ENCODE measurements at places on chromosomes 3 and 15.

DNA sequence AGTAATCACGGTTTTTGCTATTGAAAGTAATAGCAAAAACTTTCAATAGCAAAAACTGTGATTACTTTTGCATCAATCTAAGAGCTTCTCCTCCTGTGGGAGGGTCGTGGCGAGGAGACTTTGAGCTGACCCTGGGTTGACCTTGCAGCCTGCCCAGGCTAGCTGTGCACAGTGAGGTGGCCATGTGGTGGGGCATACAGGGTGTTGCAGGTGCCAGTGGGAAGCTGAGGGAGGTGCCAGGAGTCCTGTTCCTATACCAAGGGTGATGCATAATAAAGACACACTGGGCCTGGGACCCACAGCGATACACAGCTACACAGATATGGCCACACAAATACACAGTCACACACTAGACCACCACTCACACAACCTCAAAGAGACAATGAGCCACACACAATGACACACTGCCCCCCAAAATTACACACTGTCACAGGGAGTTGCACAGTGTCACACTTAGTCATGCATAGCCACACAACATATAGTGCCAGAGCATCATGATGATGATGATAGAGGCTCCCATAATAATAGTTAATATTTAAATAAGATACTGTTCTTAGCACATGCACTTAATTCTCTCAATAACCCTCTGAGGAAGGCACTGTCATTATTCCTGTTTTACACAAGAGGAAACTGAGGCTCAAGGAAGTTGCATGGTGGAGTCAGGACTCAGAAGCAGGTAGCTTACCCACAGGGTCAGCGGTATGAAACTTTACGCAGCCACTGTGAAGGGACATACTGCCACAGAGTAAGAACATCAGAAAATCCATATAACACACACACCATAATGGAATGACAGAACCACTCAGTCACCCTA, 6.3 kb downstream of the PLCD1 start:
- no peak for DNase-seq

- no peak for DNase-seq
These were observed 12.5 kb downstream of the RAB27A start for GRCh38 chr15:55277116-55277564.

DNA sequence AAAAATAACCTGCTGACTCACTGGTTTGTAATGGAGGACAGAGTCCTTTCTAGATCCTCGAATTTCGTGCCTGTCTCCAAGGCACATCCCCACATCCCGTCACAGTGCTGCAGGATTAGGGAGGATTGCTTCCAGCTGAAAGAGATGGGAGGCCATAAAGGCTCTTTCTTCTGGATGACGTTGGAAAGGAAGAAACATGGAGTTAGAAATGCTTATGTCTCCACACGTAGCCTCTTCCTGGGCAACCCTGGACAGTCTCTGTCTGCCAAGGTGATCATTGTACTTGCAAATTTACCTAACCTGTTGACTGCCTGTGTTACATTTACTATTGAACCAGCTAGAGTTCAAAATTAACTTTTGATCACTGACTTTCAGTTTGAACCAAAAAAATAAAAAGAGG, 27.6 kb upstream of the VILL start:
- no peak for DNase-seq

DNA sequence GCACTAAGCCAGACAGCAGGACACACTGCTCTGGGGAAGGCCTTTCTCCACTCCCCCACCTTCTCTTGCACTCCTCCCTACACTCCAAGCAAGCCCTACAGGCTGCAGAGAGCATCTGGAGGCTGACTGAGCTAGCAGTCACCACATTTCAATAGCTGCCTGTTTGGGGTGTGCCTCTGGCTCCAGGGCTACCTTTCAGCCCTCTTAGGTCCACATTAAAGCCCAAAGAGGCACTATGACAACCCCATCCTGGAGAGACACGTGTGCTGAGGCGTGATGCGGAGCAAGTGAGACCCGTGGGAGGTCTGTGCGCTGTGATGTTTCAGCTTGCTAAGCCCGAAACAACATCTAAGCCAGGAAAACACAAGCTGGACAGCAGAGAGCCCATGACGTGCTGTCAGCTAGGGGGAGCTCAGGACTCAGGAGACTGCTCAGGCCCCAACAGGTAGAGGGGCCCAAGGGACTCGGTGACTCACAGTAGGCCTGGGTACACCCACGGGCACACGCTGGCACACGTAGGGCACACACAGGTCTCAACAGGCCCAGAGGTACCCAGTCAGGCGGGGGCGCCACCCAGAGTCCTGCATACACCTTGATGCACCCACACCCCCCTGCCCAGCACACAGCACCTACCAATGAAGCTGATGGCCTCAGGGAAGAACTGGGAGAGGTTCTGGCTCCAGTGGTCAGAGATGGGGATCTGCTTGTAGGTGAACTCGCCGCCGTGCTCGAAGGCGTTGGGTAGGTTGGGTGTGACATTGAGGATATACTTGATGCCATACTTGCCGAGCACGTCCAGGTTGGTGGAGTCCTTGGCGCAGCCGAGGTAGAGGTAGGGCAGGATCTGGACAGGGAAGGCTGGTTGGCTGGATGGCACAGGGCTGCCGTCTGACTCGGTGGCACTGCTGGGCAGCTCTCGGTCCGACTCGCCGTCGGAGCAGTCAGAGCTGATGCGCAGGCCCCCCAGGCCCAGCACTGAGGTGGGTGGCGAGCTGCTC, 2.8 kb downstream of the DUSP7 start:
- DNase-seq: no peak

DNA sequence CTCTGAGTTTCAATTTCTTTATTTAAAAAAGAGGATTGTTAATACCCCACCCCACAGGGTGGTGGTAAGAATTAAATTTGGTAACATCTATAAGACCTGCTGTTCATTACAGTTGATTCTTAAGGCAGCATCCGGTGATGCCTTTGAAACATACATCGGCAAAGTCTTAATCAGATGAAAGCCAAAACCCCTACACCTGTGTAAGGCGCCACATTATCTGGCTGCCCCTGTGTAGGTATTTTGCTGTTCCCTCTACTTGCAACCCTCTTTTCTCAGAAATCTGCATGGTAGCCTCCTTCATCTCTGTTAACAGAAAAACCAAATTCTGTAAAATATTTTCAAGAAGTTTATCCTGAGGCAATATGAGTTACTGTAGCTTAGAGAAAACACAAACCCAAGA, 90.0 kb downstream of the ST6GAL1 start:
- no peak for DNase-seq

GRCh38 chr15:57873564-57874209, 167.2 kb downstream of the POLR2M start:
- DNase-seq: no peak

DNA sequence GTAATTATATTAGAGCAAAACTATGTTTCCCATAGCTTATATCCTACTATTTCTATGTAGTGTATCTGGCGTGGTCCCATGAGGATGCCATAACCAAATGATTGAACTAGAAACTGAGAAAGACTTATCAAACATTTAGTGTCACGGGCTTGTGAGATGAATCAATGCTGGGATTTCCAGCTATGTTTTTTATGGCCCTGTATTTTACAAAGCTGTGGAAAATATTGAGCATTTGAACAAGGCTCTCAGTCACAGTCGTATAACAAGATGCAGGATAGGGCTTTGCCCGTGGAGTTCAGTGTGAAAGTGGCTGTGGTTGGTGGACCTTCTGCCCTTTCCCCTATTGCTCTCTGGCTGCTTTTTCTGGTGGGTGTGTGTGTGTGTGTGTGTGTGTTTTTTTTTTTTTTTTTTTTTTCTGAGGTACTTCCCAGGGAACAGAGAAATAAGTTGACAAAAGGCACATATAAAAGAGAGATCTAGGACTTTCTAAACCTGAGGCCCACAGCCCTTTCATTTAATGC, 60.7 kb downstream of the CACNA1D start:
- no peak for DNase-seq

GRCh38 chr3:139325551-139325950, 18.3 kb upstream of the MRPS22 start:
- no peak for DNase-seq

- DNase-seq: peak; percentile 11
These were observed 83.2 kb upstream of the PLSCR4 start for GRCh38 chr3:146334151-146334550.

GRCh38 chr3:134377896-134378295, 3.6 kb upstream of the AMOTL2 start:
- DNase-seq: no peak

DNA sequence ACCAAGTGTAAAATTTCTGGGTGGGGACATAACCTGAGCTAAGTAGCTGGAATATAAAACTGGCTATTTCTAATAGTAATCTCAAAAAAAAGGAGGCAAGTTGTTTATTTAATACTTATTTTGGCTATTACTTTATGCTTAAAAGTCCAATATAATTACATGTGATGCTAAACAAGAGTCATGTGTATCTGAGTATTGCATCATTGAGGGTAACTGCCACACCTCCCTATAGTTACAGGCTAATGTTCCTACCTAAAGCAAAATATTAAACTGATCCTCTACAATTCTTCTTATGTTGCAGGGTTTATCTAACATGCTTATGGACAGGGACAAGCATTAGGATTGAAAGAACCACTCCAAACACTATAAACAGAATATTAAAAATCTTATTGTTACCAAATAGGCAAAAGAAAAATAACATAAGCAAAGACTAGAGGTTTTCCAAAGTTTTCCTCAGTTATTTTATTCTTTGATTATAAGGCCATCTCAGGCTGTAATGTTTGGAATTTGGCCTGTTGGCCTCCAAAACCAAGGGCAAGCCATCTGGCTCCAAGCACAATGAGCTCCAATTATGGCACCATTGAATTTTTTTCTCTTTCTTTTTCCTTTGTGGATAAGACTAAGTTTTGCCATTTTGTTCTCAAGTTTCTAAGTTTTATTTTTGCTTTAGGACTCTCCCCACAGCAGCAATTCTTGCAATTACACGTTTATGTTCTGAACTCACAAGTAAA, 75.8 kb upstream of the ABI3BP start:
- DNase-seq: no peak

DNA sequence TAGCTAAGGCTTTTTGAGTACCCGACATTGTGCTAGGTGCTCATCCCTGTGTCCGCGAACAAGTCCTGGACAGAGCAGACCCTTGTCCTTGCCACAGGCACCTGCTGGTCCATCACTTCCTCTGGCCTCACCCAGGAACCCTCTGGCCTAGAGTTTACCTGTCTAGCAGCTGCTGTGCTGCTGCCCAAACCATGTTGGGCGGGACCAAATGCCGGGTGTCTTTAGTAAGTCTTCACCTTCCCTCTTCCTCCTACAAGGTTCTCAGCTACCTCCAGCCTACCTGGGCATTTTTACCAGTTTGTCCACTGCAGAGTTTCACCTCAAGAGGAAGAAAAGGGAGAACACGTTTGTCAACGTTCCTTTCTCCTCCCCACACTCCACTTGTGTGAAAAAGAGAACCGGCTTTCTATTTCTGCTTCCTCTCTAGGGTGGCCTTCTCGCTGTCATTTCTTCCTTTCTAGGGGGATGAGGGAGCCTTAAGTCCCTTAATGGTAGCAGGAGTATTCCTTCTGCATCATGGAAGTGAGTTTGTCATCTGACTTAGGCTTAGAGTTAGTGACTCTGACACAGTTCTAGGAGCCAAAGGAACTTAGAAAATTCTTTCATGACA, 80.4 kb upstream of the GCNT3 start:
- DNase-seq: no peak

DNA sequence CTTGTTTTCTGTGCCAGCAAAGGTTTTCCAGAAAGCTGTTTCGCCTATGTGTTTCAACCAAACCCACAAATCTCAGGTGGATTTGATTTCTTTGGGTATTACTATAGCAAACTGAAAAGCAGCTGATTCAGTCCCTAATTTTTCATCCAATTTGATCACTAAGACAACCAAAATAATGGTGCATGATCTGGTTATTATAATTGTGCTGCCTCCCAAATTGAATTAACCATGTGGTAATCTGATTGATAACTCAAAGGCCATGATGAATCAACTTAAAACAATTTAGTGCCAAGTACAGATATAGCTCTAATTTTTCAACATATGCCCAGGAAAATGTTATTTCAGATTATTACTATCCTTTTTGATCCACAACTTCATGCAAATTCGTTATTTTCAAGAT, 30.6 kb downstream of the PRTG start:
- DNase-seq: no peak

- no peak for DNase-seq
These were observed 860.4 kb downstream of the ROBO1 start for GRCh38 chr3:78907367-78907766.

- no peak for DNase-seq
These were observed 396.8 kb upstream of the TBL1XR1 start for GRCh38 chr3:177594096-177594495.

DNA sequence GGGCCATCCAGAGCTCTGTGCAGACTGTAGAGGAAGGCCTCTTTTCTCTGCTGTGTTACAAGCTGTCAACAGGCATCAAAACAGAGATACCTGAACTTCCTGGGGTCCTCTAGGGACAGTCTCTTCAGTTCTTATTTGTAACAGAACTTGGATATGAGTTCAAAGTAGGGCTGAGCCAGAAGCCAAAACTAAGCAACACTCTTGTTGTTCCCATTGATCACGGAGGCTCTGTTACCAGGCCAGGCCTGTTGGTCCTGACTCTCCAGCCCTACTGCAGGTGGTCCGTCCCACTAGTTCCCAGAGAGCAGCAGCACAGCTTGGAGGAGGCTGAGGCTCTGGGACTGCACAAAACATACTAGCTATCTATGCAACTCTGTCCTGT, 13.1 kb upstream of the AHSG start:
- DNase-seq: no peak

- DNase-seq: no peak
These were observed 55.1 kb upstream of the TRA2B start for GRCh38 chr3:185992831-185993374.

DNA sequence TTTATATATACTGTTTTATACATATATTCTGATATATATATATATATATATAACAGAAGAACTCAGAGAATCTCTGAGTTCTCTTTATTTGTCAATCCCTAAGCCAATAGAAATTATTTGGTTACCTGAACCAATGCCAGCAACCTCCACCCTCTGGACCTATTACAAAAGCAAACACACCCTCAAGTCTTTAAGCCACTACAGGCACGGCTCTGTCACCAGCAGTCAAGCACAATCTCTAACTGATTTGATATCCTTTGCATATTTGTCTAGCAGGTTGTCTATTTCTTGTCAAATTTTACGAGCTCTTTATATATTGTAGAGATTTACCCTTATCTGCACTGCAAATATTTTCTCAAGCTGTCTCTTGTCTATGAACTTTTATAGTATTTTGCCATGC, 66.6 kb upstream of the TOPAZ1 start:
- DNase-seq: no peak

- DNase-seq: peak; percentile 24
These were observed 24.4 kb downstream of the RLBP1 start for GRCh38 chr15:89196994-89197393.

DNA sequence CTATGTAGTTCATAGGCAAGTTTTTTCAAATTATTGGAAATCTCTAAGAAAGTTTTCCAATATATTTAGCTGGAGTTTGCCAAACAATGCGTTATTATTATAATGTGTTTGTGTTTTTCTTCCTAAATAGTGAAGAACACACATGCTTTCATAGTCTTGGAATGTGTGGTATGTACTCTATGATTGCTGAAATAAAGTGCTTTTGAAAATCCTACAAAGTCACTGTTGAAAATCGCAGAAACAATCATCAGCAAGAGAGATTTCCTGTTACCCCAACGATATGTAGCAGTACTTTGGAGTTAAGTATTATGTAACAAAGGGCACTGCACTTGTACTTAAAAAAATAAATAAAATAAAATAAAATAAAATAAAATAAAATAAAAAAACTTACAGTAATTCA, 796.2 kb downstream of the NAALADL2 start:
- DNase-seq: no peak

GRCh38 chr3:95719481-95719880, 1094.9 kb upstream of the EPHA6 start:
- DNase-seq: no peak

- no peak for DNase-seq
These were observed 73.8 kb upstream of the FURIN start for GRCh38 chr15:90794538-90794937.

GRCh38 chr15:59376733-59377132, 4.1 kb upstream of the MYO1E start:
- DNase-seq: peak; percentile 0

All from COR-L47 (cell line).